Esophagus muscularis mucosa (tissue), 4 donors: ENCODE measurements at places on chromosomes 1 and 21.

- DNase-seq: no peak
Observed at GRCh38 chr1:17196496-17197185, 8.3 kb upstream of the PADI1 start.

GRCh38 chr1:18038051-18038450 is 69.5 kb upstream of the IGSF21 start:
- no peak for DNase-seq

GRCh38 chr1:213541641-213542040 is 446.1 kb upstream of the PROX1 start:
- no peak for DNase-seq

GRCh38 chr1:1892079-1892762 is 1.3 kb upstream of the GNB1 start:
- no peak for DNase-seq

DNA sequence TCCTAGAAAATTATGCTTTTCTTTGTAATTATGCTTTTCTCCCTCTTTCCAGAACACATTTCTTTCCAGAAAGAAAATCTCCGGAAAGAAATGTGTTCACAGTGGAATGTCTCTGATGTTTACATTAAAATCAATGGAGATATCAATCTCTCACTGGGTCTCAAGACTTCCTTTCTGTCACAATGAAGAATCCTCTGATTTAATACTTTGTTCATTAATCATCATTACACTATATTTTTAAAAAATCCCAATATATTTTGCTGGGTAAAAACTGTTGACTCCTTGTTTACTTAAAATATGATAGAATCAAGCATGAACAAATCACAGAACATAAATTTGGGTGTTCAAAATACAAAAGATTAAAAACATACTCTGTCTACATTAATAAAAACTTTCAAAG is 26.3 kb upstream of the TGFBR3 start:
- DNase-seq: no peak

DNA sequence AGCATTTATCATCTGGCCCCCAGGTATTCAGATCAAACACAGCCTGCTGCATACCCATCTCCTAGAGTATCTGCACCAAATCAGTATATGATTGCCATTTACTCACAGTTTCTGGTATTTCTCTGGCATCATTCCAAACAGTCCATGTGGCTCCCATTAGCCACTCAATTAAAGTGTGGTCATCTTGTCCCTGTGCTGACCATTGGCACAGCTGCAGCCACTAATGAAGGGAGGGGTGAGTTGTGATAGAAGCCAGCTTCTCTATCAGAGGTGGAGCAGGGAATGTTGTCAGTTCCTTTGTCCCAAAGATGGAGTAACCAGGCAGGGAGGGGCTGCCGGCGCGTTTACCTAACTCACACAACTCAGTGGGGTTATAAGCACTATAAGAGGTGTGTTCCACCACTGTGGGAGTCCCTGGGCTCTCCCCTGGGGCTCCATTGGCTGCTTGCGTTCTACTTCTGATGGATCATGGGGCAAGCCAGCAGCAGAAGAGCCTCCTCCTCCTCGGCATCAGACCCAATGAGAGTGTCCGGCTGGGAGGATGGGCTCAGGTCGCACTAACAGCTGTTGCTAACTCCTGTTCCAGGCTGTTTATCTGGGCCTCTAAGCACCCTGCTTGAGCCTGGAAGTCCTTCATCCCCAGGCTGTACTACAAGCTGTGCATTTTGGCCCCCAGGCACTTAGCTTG is 108.6 kb downstream of the GDAP2 start:
- DNase-seq: no peak

DNA sequence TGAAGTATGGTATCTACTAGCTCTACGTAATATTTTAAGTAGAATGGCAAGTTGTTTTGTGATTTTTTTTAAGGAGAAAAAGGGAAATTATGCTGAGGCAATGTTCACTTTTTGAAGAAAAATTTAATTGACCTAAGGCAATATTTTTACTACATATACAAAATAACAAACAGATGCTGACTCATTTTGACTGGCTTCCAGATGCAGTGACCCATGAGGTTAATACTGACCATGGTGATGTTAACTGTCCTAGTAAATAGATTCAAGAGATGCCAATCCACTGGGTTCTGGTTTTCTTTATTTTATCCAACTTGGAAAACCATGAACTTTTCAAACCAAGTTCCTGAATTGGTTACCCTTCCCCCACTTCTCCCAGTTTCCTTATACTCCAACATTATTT is 154.9 kb downstream of the CRB1 start:
- no peak for DNase-seq

- DNase-seq: no peak
Observed at GRCh38 chr21:26883768-26884167, 38.6 kb upstream of the ADAMTS1 start.

DNA sequence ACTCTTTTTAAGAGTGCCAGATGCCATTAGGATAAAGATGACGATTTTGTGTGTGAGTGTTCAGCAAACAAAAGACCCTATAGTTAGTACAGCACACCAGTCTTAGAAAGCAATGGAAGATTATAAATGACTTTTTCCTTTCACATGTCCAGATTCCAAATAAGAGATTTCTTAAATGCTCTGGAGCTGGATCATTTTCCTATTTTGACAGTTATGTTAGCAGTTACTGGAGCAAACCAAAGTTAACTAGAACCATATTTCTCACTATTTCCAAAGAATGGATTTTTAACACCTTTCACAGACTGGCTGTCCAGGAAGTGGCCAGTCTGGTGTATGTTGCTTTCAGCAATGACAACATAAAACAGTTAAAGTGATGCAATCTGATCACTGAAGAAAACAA is 905.8 kb upstream of the ADGRL2 start:
- DNase-seq: no peak

DNA sequence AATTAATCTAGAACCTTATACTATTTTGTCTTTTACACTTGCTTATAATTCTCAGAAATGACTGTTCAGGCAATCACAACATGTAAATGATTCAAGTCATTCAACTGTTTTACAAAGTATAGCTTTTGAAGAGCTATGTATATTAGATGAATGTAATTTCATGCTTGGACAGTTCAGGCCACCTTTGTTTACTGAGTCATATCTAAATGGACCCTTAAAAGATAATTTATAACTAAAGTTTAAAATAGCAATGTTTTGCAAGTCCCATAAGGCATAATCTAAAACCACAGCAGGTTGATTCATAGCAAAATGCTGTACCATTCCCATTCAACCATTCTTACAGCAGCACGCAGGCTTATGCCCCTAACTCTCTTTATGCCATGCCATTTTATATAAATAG is 64.8 kb downstream of the PIK3R3 start:
- no peak for DNase-seq

DNA sequence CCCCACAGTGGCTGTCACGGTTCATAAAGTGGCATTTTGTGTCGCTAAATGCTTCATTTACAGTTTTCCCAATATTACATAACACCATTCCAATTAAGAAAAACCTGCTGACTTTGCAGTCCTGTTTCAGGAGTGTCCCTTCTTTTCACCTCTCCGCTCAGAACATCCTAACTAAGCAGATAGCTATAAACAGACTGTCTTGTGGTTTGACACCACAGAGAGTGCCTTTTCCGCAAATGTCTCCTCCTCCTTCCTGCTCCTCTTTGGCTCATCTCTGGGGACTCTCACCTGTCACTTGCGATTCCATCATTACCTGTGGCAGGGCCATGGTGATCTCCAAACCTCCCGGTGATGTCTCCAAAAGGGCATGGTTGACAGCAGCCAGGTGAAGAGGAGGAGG is 119.0 kb downstream of the CNIH3 start:
- DNase-seq: no peak

- no peak for DNase-seq
Observed at GRCh38 chr1:219731771-219732170, 118.9 kb upstream of the ZC3H11B start.

DNA sequence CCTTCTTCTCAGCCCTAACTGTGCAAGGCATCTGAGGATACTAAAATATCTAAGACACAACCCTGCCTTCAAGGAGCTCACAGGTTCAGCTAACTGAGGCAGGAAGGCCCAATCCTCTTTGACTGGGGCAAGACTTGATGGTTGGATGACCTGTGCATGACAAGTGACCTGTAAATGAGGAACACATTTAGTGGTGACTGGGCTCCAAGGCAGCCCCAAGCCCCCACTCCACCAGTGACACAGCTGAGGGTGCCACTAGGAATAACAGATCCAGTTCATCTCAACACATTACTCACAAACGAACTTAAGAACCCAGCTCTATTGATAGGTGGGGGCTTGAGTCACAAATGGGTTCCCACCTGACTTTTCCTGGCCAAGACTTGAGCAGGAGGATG is 244.7 kb upstream of the IRF2BP2 start:
- no peak for DNase-seq

DNA sequence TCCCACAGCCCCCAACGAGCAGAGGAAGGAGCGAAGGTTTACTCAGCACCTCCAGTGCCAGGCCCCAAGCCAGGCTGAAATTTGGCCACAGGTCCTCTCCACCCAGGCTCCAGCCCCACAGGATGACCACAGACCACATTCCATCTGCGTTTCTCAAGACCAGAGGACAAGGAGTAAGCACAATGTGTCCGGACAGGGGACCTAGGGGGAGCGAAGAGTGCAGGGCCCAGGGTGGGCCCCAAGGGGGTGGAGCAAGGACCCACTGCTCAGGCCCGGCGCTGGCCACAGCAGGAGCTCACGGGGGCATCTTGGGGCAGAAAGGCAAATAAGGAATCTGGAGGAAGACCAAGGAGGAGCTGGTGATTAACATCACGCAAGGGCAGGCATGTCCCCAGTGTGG is 100.5 kb downstream of the NPHP4 start:
- no peak for DNase-seq

DNA sequence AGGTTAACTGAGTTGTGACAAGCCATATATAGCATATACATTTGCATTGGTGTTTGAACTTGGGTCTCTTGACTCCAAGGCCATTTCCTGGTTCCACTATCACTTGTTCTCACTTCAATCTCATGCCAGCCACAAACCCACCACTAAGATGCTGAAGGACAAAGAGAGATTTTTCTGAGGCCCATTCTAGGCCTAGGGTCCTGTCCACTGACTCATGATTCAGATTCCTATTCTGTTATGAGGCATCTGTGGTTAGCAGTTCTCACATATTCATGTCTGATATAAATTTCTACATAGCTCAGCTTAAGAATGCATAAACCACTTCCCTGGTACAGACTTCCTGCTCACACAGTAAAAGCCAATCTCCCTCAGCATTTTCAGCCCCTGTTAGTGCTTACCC is 326.1 kb upstream of the BEND5 start:
- no peak for DNase-seq

GRCh38 chr1:157770442-157771043 is 6.4 kb downstream of the FCRL2 start:
- no peak for DNase-seq

GRCh38 chr1:150974580-150975478 is at the start of gene CERS2:
Gene CERS2 (minus strand): TSS chr1:150974835. CDS start chr1:150969090, 5,745 bp downstream.
- DNase-seq: no peak

- no peak for DNase-seq
Observed at GRCh38 chr1:4087530-4088420, 187.7 kb upstream of the C1orf174 start.

DNA sequence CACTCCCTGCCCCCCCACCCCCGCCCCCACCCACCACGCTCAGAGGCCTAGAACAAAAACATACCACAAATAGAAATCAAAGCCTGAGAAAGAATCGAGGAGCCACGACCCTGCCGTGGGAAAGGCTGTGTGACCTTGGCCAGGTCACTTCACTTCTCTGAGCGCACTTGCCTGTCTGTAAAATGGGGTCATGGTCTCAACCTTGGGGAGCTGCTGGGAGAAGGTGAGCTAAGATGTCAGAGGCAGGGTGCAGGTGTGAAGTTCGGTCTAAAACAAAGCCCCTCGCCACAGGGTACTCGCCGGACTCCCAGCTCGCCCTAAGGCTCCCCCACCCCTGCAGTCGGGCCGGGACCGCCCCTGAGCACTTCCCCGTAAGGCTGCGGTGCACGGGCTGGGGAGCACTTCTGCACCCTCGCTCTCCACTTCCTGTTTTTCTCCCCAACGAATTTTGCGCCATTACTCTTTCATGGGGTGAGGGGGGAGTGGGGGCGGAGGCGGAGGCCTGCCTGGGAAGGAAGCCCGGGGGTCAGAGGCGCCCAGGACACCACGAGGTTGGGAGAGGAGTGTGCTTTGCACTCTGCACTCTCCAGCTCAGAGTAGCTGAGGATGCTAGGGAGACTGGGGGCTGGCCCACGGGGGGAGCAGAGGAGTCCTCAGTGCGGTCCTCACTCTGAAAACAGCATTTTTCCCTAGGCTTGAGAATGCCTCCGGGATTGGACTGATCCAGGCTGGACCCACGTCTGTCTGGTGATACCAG is 21.9 kb upstream of the PIK3CD start:
- DNase-seq: no peak

- no peak for DNase-seq
Observed at GRCh38 chr1:34780528-34780927, 486 bp upstream of the GJB3 start.

- DNase-seq: no peak
Observed at GRCh38 chr1:6353955-6354658, 39.5 kb downstream of the ACOT7 start.
